Upper lobe of right lung (tissue), 1 donor: ENCODE measurements at places on chromosomes 1 and 21. TPM values are rescaled to one million over a fixed set of nuclear protein-coding genes. Genes with fewer than 3 reads are reported as not detected.

The UTP11 gene
- 29.1 TPM for total RNA-seq

The PDPN gene
- total RNA-seq: 47.0 TPM

The GJA9 gene
- total RNA-seq: not detected

The GJA5 gene
- total RNA-seq: 62.2 TPM

The GBP4 gene
- total RNA-seq: 32.9 TPM

The VWA1 gene
- 87.4 TPM for total RNA-seq

The TLR5 gene
- total RNA-seq: 22.3 TPM

GRCh38 chr1:36203554-36204346 is 20.5 kb upstream of the THRAP3 start:
- peak; percentile 87 for DNase-seq

DNA sequence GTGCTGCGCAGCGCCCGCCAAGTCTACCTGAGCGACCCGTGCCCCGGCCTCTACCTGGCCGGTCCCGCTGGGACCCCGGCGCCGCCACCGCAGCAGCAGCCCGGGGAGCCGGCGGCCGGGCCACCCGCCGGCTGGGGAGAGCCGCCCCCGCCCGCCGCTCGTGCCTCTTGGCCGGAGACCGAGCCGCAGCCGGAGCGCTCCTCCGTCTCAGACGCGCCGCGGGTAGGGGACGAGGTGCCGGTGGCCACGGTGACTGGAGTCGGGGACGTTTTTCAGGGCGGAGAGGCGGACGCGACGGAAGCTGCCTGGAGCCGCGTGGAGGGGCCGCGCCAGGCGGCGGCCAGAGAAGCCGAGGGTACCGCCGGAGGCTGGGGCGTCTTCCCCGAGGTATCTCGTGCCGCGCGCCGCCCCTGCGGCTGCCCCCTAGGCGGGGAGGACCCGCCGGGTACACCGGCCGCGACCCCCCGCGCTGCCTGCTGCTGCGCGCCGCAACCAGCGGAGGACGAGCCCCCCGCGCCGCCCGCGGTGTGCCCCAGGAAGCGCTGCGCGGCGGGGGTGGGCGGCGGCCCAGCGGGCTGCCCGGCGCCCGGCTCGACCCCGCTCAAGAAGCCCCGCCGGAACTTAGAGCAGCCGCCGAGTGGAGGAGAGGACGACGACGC is 646 bp downstream of the IER5 start:
- peak; percentile 80 for DNase-seq

- DNase-seq: no peak
Measured at GRCh38 chr1:11961230-11961629, 19.0 kb upstream of the MFN2 start.

GRCh38 chr1:119648620-119649004 is 546 bp upstream of the ZNF697 start:
- DNase-seq: no peak

GRCh38 chr1:167836197-167836596 is 77.7 kb downstream of the ADCY10 start:
- DNase-seq: no peak

DNA sequence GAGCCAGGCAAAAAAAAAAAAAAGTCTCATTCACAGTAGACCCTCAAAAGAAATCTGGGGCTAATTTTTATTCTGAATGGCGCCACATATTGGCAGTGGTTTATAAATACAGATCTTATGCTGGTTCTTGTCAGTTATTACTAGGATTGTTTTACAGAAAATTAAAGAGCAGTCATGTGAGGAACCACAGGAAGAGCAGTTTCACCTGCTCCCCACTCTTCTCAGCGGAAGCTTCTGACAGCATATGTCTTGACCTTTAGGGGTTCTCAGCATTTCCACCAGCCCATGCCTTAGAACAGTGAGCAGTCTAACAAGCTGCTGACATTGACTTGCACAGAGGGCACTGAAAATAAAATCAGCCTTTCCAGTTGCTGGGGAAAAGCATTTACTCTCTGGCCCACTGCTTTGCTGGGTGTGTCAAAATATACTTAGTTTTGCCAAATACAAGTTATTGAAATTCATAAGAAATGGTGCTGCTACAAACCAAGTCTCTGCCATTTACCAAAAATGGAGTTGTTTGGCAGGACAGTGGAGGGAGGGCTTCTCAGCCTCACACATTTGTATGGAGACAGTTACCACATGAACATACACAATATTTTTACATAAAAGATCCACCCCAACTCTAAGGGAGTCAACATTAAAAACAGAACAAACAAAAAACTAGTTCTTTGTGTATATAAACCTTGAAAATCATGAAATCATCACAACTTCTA is 144.2 kb downstream of the SYT2 start:
- no peak for DNase-seq

DNA sequence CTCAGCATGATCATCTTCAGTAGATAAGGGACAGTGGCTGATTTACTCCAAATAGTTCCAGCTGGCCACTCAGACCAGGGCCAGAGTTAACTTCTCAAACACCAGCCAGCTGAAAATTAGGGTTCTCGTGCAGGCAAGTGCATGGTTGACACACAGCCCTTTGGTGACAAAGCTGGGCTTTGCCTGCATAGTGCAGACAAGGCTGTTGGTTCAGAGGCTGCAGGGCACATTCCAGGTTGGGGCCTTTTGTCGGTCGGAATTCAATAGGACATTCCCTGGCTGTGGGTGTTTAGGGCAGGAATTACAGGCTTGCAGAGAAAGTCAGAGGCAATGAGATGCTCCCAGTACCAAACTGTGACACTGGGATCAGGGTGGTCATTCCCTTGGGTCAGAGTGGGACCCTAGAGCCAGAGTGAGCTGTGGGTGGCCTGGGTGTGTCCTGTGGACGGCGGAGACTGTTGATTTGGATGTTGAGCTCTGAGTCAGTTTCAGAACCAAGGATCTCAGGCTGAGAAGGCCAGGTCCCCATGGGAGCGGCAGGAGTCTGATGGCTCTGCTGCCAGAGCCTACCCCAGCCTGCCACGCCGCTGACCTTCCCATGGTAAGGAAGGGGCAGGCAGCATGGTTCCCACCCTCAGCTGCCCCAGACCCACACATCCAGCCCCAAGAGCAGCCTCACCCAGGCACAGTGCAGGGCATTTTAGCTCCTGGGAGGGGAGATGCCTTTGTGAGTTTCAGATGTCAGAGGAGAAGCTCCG is 56.2 kb downstream of the STUM start:
- DNase-seq: no peak

- no peak for DNase-seq
Measured at GRCh38 chr1:94522304-94522703, 19.3 kb downstream of the F3 start.

GRCh38 chr1:205395616-205396015 is 26.2 kb downstream of the LEMD1 start:
- no peak for DNase-seq
